ENCODE measurements at places on chromosomes 6 and 20.

DNA sequence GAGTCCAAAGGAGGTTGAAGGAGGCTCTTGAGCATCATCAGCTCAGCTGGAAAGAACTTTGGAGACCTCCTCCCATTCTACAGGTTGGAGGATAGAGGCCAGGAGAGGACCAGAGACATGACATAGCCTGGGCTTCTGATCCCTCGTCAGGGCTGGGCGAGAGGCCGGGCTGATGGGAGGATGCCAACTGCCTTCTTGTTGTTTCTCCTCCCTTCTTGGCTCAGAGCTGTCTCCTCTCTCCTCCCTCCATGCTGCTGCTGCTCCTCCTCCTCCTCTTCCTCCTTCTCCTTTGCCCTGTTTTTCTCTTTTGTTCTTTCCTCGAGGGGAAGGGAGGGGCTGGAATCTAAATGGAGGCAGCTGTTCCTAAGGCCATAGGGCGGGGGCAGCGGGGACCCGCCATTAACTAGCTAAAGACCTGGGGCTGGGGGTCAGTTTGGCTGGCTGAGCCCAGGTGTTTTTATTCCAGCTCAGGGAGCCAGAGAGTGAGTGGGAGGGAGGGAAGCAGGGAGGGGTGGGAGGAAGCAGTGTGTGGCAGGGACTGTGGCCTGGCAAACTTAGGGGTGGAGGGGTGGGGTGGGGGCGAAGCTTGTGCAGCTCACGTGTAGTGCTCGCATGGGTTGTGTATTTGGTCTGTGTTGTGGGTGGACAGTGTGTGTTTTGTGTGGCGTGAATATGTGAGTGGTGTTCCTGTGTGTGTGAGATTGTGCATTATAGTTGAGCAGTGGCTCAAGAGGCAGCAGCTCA, 84.8 kb downstream of the CD40 start:
- no peak for DNase-seq

- no peak for DNase-seq
Observed at GRCh38 chr6:11214084-11214833, 18.2 kb downstream of the NEDD9 start.

GRCh38 chr6:167683028-167683862, 143.5 kb upstream of the AFDN start:
- no peak for DNase-seq

DNA sequence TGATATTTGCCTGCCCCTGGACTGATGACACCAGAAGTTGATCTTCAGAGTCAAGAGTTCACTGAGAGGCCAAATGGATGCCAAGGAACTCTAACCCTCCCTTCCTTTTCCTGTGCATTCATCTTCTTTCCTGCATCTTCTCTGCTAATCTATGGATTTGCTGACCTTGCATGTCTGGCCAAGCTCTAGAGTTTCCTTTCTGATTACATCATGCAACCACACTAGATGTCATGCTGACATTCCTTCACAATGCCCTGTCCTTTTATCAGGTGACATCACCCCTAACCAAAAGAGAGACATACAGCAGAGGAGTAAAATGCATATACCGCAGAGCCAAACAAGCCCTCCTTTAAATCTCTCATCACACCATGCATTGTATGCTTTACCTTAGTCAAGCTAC, 487.6 kb downstream of the TFAP2A start:
- no peak for DNase-seq
